Right forelimb (tissue), 1 donor: ENCODE measurements at places on chromosomes 1 and 21.

DNA sequence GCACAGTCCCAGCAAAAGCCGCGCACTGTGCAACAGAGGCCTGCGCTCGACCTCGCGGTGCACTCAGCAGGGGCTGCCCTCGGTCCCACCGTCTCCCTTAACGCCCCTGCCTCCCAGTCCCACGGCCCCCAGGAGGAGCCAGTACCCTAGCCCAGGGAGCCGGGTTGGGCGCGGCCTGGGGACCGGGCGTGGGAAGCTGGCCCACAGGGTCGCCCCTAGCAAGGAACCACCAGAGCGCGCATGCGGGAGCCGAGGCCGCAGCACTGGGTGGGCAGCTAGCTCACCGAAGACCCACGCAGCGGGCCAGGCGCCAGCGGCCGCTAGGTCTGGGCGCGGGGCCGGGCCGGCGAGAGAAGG, 21.6 kb upstream of the ZNF678 start:
- peak; percentile 53 for DNase-seq

DNA sequence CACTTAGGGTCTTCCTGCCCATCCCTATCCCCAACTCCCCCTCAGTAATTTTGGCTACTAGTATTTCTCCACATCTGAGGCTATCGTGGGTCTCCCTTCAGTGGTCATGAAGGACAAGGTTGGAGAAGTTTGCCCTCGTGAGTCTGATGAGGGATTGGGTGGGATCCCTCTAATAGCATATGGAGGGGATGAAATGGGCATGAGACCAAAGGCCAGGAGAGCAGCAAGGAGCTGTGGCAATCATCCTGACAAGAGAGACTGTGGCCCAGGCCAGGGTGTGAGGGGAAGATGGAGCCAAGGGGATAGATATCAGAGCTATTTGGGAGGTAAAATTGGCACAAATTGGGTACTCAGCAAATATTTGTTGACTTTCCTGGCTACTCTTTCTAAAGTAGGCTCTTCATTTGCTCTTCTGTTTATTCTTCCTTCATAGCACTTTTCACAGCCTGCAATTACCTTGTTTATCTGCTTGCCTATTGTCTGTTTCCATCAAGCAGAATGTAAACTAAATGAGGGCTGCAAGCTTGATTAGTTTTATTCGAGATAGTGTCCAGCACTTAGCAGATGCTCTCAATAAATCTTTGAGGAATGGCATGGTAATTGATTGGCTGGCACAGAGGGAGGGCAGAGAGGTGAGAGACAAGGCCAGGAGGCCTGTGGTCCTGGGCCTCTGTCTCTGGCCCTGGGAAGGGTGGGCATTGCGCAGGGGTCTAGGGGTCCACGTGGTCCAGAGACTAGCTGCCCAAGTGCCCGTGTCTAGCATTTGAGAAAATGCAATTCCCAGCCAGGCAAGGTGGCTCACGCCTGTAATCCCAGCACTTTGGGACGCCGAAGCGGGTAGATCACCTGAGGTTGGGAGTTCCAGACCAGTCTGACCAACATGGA, 1.5 kb upstream of the PLK3 start:
- DNase-seq: no peak

DNA sequence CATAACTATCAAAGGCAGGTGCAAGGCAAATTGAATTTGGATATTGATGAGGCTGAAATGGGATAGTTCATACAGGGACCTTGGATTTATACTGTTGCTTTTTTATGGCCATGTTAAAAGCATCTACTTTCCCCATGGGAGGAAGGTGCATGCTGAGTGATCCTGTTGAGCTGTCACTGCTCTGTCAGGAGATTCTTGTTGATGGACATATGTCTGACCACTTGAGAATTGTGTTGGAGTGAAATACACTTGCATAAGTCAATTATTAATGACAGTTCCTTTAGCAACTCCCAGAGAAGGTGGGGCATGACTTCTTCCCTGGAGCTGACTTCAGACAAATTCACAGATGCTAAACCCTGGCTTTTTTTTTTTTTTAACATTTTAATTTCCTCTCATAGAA, 58.4 kb upstream of the DYNLT5 start:
- DNase-seq: no peak

DNA sequence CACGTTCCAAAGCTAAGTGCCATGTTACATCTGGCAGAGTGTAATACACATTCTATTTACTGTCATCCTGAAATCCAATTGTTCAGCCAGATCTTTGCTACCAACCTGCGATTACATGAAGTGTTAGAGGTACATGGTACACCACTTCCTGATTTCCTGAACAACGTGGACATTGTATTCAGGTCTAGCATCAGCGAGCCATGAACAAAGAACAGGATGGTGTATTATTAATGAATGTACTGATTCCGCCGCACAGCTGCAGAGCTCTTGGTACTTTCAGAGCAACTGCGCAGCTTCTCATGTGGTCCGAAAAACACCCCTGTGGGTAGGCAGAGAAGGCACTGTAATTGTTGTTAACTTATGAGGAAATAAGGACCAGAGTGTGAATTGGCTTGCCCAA, 511.4 kb downstream of the AJAP1 start:
- DNase-seq: no peak

DNA sequence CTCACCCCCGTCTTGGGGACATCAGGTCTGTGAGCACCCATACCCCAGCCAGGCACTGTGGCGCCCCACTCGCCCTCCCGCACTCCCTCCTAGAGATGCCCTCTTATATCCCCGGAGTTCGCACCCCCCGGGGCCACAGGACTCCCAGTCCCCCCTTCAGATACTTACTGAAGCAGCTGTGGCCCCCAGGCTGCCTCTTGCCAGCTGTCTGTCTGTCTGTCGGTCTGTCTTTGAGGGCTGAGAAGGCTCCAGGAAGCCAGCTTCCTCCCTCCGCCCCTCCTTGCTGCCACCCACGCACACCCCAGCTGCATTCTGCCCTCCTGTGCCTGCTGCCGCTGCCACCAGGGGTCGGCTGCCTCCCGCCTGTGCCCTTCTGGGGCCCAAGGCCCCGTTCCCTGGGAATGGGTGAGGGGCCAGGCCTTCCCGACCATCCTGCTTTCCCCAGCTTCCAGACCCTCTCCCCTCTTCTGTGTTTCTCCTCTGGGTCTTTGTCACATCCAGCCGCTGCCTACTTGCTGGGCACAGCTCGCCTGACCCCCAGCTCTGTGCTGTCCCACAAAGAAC, at the start of gene PTPN7:
Gene PTPN7, minus strand, starts transcription at position 226 of the 564 bp plus-strand sequence. CDS start 1,200 bp downstream, outside the sequence.
- peak; percentile 40 for DNase-seq

- no peak for DNase-seq
Observed at GRCh38 chr21:43760391-43760958, 15.6 kb downstream of the CSTB start.

- DNase-seq: no peak
Observed at GRCh38 chr1:65756616-65757015, 36.1 kb upstream of the PDE4B start.

DNA sequence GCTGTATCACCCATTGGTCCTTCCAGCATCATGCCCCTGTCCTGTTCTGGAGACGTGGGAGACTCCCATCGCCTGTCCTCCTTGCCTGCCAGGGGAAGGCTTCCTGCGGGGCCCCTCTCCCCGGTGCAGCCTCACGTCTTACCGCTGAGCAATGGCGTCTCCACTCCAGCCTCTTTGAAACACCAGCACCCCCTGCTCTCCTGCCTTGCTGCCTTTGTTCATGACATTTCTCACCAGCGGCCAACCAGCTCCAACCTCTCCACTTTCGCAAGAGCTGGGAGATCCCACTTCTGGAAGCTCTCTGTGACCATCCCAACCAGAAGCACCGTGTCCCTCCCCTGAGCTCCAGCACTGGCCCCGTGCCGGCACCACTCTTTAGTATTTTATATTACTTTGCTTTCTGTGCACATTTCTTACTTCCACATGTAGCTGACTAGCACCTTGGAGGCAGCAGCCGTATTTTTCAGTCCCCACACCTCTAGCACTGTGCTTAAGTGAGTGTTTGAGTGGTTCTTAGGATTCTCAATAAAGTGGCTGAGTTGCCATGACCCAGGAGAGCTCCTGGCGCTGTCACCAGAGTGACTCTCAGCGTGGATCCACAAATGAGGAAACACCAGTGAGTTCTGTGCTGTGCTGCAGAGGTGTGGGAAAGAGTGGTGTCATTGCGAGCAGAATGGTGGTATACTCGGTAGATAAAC, 83.5 kb downstream of the ATP5PO start:
- no peak for DNase-seq

DNA sequence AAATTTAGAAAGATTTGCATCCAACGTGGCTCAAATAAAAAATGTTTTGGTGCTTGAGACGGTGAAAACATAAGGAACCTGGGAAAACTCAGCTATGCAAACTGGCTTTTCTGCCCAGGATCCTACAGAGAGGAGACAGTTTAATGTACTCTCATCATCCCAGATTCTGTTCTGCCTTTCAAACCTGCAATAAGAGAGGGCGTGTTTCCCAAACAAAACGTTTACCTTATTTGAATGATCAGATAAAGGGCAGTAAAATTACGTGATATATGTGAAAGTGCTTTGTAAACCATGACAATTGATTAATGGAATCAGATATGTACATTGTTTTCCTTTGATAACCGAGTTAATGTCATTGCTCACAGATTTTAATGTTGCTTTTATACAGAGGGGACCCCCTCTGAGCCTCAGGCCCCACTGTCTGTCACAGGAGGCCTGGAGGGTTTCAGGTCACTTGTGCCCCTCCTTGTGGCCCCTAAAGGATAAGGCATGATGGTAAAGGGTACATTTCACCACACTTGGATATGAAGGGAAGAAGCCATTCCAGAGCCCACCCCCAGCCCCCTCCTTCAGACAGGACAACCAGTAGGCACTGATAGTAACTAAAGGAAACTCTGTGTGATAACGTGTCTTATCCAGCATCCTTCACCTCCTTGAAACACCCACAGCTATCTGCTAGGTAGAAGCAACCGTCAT, 157.6 kb downstream of the EDEM3 start:
- DNase-seq: no peak

DNA sequence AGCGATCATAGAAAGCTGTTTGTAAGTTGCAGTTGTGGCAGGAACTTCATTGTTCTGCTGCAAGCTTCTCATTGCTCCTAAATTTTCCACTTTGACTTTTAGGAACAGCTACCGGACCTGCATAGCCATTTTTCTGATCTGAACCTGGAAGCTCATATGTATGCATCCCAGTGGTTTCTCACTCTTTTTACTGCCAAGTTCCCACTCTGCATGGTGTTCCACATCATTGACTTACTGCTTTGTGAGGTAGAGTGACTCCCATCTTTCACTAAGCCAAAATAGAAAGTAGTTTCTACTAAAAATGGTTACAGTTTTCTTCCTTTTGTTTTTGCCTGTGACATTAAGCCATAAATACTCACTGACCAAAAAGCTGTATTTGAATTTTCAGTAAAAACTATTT, 254.2 kb downstream of the GPR52 start:
- DNase-seq: no peak

DNA sequence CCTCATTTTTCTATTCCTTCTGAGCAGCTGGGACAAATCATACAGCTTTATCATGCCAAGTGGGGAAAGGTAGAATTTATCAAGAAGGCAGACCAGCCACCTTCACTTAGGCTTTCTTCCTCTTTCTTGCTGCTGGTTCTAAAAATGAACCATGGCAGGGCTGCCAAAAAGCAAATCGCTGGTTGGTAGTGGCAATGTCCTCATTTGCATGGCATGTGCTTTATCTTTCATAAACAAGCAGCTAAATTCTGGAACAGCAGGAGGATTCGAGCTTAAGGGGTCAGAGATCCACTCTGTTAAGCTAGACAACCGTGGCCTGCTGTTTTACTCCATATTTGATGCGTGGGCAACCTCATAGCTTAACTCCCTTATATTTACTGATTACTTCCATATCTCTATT, 91.3 kb downstream of the RPE65 start:
- DNase-seq: no peak

DNA sequence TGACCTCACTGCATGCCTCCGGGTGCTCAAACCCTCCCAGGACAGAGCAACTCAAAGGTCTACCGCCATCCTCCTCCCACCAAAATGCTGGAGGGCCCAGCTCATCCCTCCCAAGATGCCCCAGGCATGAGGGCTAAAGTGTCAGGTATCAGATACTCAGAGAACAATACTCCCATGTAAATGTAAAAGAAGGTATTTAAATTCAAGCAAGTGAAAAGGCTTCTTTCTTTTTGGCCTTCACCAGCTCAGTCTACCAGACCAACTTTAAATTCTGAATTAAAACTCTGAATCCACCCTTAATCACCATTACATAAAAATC, 3.0 kb downstream of the PARP1 start:
- no peak for DNase-seq

- DNase-seq: no peak
Observed at GRCh38 chr1:85934516-85934915, 222.1 kb downstream of the COL24A1 start.

- no peak for DNase-seq
Observed at GRCh38 chr1:11576109-11576875, 77.9 kb downstream of the FBXO2 start.
